ENCODE measurements at places on chromosomes 12 and 14. TPM values are rescaled to one million over a fixed set of nuclear protein-coding genes. Genes with fewer than 3 reads are reported as not detected.

MIA2 gene
- 22.2 TPM for total RNA-seq

SERPINA3 gene
- total RNA-seq, result 243 TPM

CCDC184 gene
- 4.3 TPM for total RNA-seq

CLEC4D gene
- total RNA-seq, result 3.6 TPM

LMNTD1 gene
- not detected for total RNA-seq

GALNT8 gene
- total RNA-seq, result 0.44 TPM

RFX4 gene
- total RNA-seq, result not detected

Data from tibial nerve (tissue), 4 donors.